ENCODE measurements at places on chromosomes 12 and 14.

DNA sequence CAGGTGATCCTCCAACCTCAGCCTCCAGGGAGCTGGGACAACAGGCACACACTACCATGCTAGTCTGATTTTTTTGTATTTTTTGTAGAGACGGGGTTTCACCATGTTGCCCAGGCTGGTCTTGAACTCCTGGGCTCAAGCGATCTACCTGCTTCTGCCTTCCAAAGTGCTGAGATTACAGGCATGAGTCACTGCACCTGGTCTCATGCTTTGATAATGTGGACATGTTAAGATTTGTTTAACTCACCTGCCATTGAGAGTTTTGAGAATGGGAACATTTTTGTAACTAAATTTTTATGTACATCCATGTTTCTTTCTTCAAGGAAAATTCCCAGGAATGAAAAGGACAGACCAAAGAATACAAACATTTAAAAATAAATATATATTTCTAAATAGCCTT is 121.2 kb downstream of the MIPOL1 start:
- no peak for DNase-seq

DNA sequence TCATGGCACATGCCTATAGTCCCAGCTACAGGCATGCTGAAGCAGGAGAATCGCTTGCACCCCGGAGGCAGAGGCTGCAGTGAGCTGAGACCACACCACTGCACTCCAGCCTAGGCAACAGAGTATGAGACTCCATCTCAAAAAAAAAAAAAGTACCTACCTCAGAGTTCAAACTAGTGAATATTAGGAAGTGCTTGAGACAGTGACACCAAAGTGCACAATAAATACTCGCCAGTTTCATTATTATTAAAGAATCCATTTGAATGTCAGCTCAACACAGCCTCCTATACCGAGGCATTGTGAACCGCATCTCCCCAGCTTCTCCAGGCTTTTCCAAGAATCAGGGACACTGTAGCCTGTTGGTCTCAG is 5.0 kb downstream of the GAPDH start:
- DNase-seq, result no peak

DNA sequence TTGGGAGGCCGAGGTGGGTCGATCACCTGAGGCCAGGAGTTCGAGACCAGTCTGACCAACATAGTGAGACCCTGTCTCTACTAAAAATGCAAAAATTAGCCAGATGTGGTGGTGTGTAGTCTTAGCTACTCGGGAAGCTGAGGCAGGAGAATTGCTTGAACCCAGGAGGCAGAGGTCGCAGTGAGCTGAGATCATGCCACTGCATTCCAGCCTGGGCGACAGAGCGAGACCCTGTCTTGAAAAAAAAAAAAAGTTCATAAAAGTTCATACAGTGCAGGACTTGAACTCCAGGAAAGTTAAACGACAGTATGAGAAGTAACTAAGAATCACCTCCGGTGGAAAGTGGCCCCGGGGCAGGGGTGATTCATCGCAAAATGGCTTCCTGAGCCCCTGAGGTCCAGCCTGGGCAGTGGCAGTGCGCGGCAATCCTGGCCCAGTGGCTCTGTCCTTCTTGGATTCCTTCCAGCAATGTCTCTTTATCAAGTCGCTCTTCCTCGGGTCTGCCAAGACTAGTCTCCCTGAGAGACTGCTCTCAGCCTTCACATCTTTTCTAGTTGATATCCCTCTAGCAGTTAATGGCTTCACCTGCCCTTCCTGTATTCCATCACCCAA is 16.7 kb upstream of the MAP1LC3B2 start:
- DNase-seq, result peak; percentile 60

DNA sequence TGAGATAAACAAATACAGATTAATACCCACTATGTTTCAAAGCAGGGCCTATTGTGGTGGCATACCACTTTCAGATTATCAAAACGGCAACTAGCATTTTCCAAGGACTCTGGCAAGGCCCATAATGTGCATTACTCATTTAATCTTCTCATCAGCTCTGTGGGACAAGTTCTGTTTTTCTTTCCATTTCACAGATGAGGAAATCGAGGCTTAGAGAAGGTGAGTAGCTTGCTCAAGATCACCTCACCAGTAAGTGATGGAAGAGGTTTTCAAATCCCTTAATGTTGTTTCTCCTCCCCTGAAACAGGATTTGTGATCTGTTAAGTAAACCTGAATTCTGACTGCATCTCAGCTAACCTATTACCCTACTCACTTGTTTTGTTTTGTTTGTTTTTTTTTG is 3.9 kb upstream of the PYGL start:
- no peak for DNase-seq

DNA sequence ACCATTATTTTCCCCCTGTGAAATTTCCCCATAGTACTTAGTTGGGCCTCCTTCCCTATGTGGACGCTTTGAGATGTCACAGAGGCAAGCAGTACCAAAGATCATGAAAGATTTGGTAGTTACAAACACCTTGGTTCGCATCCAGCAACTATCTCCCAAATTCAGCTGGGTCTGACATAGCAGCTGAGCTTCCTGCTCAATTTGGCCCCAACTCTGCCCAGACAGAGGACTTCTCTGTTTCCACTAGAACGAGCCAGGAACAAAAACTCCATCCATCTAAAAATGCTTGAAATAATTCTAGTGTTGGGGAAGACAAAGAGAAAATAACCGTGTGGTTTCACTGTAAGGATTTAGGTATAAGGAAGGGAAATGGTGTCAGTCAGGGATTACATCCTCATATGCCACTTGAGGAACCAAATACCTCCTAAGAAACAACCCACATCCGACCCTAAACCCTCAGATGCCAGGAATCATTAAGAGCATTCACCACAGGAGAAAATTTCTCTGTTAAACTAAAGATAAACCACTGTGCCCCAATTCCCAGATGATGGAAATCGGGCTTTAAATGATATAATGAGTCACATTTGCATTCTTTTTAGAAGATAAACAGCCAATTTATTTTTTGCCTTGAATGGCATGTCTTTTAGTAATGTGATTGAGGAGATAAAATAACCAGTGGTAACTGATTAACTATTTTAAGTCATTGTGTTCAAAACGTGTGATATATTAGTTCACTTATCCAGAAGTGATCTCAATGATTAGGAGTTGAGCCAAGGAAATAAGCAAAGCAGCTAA is 103.7 kb upstream of the IFNG-AS1 start:
- no peak for DNase-seq

- no peak for DNase-seq
Observed at GRCh38 chr14:99910337-99911309, 117.4 kb downstream of the EML1 start.

DNA sequence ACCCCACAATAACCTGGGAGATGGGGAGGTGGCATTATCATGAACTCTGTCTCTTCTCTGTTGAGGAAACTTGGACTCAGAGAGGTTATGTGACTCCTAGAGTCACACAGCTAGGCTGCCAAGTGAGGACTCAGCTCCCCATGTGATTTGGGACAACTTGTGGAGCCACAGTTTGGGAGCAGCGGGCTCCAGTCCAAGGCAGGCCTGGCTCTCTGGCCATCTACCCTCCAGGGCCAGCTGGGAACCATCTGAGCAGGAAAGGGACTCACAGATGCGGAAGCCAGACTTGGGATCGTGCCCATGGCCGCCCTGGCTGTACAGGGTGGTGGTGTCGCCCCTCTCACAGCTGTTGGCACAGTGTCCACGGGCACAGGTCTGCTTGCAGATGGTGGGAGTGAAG is 59.1 kb downstream of the ISCA2 start:
- DNase-seq, result peak; percentile 94

DNA sequence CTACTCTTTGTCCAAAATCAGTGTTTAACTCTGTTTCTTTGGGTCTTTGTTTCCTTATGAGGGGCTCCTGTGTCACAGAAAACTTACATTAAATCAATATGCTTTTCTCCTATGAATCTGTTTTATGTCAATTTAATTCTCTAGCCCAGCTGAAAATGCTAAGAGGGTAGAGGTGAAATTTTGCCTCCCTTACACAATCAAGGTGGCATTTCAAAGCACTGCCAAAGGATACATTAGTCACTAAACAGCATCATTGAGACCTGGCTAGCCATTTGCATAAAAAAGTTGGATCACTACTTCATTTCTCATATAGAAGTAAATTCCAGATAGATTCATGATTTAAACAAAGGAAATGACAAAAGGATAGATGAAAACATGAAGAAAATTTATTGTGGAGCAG is 12.1 kb downstream of the TCL1B start:
- DNase-seq, result no peak

DNA sequence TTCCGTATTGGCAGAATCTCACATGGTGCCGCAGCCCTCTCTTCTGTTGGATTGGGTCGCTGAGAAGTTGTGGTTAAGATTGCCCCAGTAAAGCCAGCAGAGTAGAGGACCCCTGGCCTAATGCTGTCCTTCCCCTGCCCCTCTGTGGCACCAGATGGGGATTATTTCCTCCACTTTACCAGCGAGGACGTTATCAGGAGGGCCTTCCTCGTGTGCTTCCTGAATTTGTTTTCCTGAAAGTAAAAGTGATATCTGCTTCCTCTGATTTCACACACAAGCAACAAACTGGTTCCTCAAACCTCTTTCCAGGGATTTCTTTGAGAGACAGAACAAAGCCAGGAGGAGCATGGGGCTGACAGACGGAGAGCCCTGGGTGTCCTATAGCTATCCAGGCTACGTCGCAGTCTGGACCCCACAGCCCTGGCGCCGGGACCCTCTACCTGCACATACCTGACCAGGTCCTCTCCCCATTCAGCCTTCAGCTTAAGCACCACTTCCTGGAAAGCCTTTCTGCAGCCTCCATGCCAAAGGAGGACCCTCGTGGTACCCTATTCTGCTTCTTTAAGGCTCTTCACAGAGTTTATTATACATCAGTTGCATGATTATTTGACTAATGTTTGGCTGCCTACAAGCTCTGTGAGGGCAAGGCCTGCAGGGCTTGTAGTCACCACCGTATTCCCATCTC is 314.8 kb upstream of the FKBP4 start:
- DNase-seq, result no peak

DNA sequence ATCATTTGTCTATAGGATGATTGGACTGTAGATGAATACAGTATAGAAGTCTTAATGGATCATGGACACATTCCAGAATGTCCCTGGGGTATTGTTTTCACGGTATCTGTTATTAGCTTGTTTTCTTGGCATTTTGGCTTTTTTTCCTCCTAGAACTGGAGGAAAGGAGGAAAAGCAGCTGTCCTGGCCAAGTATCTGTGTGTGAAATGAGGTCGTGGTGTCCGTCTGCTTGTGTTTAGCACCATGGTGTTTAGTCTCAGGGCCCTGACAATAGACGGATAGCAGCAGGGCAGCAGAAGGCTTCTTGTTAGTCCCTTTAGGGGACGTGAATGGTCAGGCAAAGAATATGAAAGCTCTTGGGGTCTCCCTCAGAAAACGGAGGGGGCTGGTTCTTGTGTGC is 21.2 kb downstream of the FGF6 start:
- peak; percentile 37 for DNase-seq

- DNase-seq, result peak; percentile 44
Observed at GRCh38 chr14:57869617-57870016, 3.7 kb upstream of the SLC35F4 start.

- DNase-seq, result no peak
Observed at GRCh38 chr12:3119756-3120601, 42.8 kb downstream of the TSPAN9 start.

DNA sequence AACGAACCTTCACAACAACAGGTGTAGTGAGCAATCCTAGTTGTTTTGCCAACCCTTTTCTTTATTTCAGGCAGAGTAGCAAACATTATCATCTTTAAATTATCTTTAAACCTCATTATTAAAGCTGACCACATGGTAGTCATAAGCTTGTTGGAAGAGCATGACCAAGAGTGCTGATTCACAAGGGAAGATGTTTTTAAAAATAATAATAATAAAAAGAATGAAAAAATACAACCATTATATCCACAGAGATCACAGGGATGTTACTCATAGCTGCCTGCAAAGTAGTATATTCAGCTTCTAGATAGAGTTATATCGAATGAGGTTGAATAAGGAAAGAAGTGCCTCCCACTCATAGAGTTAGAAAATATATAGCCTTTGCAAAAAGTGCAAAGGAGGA is 101.0 kb upstream of the FLRT2 start:
- no peak for DNase-seq

All from lung (tissue), 17 donors.